ENCODE measurements at places on chromosomes 7 and 10.

- no peak for DNase-seq
Measured at GRCh38 chr7:152090747-152091146, 65.3 kb downstream of the GALNT11 start.

DNA sequence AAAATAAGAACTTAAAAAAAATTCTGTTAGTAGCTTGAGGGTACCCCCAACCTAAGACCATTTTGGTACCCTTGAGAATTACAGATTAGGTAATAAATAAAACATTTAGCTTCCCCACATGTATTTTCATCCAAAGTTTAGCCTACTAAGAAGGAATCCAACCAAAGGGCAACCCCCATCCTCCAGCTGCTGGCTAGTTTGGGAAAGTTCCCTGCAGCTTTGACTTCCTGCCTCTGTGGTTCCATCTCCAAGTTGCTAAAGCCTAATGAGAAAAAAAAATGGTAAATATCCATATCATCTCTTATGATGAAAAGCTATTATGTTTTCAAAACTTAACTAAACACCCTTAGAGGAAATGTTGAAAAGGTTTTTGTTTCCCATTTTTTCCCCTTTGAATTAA, 547.2 kb downstream of the ANKRD7 start:
- no peak for DNase-seq

- no peak for DNase-seq
Measured at GRCh38 chr10:74233281-74233680, 82.3 kb downstream of the ADK start.

GRCh38 chr7:117873310-117874190, at the start of gene CTTNBP2:
CTTNBP2 (minus strand) TSS chr7:117873441; CDS start chr7:117873415, 26 bp downstream.
- DNase-seq: no peak

- DNase-seq: no peak
Measured at GRCh38 chr10:53597835-53598251, 825.3 kb upstream of the MBL2 start.

- DNase-seq: no peak
Measured at GRCh38 chr7:56083150-56083785, 9.5 kb downstream of the PHKG1 start.

DNA sequence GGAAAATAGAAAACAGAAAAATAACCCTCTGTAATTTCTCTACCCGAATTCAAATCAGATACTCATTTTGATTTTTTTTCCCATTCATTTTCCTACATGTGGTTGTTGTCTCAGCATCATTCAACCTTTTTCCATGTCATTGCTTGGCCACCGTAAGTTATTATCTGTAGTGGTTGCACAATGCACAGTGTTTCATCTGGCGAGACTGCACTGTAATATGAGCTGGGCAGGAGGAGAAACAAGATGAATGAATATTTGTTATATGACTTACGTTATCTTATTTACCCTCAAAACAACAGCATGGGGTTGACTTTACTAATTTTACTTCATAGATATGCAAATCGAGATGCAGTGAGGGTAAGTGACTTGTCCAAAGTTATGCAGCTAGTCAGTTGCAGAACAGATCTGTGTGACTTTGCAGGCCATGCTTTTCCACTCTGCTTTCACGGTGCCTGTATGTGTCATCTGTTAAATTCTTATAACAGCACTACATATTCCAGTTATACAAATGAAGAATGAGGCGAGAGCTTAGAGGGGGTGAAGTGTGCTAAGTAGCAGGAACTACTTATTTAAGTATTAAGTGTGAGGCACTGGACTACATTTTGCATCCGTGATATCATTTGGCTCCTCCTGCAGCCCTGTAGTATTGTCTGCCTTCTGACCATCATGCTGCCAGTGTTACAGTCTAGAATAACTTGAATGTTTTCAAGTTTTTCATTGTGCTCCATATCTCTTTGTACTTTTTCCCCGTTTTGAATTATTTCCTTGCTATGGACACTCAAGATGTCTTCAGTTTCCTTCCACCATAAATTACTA, 56.7 kb downstream of the ZMYND11 start:
- DNase-seq: no peak

- DNase-seq: no peak
Measured at GRCh38 chr7:92769394-92769699, 67.0 kb downstream of the CDK6 start.

DNA sequence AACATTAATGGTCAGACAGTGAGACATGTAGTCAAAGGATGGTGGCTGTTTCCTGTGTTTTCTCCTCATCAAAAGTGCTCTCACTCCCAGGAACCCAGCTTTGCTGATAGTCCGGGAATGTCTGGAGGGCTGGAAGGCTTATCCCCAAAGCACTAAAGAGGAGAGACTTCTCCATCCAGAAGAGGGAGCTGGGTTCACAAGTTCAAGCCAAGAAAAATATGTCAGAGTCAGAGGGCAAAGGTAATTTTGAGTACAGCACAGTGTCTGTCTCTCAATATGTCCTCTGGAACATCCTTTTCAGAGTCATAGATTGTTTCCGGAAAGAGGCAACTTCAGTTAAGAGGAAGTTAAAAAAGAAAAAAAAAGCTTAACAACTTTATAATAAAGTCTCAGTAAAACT, 281.5 kb upstream of the PHYHIPL start:
- DNase-seq: no peak

DNA sequence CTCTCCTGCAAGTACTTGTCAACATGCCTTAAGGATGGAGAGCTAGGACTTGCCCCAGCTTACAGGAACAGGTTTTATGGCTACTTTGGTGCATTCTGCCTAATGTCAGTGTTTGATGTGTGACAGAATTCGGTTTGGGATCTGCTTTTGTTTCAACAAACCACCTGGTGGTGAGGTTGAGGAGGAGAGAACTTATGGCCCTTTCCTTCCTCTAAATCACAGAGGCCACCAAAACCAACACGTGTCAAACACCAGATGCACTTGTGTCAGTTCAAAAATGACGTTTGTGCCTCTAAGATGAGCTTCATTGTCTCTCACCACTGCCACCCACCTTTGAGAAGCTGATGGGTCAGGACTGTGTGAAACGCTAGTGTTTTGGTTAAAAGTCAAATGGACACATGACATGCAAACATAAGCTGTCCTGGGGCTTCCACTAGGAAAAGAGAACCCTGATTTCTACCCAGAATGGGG, 83.9 kb downstream of the OSBPL3 start:
- DNase-seq: no peak

GRCh38 chr7:89927762-89928161, 226.5 kb upstream of the STEAP1 start:
- DNase-seq: no peak

Measured in central memory CD8-positive, alpha-beta T cell (primary cell).